Hepatocyte (in vitro differentiated cells): ENCODE measurements at places on chromosomes 6 and 20. TPM values are rescaled to one million over a fixed set of nuclear protein-coding genes. Genes with fewer than 3 reads are reported as not detected.

CLIC5 gene
- total RNA-seq: 12.1 and 12.9 TPM in 2 replicates

C6orf118 gene
- not detected in 2 replicates for total RNA-seq

DNA sequence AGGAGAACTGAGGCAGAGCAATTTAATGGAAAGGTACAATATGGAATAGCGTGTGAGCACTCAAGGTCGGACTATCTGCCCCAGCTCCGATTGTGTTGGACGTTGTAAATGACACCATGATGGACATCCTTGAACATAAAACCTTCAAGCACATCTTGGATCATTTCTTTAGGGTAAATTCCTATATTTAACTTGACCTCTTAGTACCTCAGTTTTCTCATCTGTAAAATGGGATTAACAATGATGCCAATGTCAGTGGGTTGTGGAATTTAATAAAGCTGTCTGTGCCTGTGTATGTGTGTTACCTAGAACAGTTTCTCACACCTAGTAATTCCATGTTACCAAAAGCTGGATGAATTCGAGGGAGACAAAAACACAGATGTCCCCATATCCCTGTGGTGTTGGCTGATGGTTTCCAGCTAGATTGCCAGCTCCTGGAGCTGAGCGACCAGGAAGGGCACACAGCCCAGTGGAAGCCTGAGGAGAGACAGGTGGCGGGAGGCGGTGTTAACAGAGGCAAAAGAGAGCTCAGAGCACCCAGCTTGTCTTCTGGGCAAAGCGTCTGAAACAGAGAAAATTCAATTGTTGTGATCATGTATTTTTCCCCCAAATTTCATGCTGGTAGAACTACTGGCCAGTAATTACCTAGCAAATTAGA lies 32.6 kb downstream of the MDFI start:
- no peak for DNase-seq

WFDC10B gene
- total RNA-seq: 2.6 TPM in 1 of 2 replicates, not detected in the other

- no peak for DNase-seq
Measured at GRCh38 chr6:13454286-13455221, 32.8 kb downstream of the GFOD1 start.

LTA gene
- total RNA-seq: not detected in 2 replicates

SPATA25 gene
- total RNA-seq: 5.6 TPM in 1 of 2 replicates, not detected in the other

GRCh38 chr6:53805725-53806124 lies 10.9 kb downstream of the LRRC1 start:
- DNase-seq: no peak

- no peak for DNase-seq
Measured at GRCh38 chr6:164230259-164230658, 815.7 kb downstream of the QKI start.

LAMP5 gene
- total RNA-seq: 0.12 and 0.47 TPM in 2 replicates

- no peak for DNase-seq
Measured at GRCh38 chr6:22821664-22822320, 252.4 kb downstream of the HDGFL1 start.

GRCh38 chr20:48550814-48551213 lies 277.0 kb downstream of the PREX1 start:
- DNase-seq: no peak

SEC63 gene
- total RNA-seq: 36.6 and 40.0 TPM in 2 replicates

GRCh38 chr6:153858529-153858928 lies 180.5 kb upstream of the OPRM1 start:
- no peak for DNase-seq

OR2H1 gene
- not detected in 2 replicates for total RNA-seq

TNF gene
- total RNA-seq: 0.63 TPM in 1 of 2 replicates, not detected in the other

GRCh38 chr6:56407883-56408410 lies 160.6 kb upstream of the COL21A1 start:
- DNase-seq: no peak

WFDC5 gene
- 0.47 TPM in 1 of 2 replicates, not detected in the other for total RNA-seq

DNA sequence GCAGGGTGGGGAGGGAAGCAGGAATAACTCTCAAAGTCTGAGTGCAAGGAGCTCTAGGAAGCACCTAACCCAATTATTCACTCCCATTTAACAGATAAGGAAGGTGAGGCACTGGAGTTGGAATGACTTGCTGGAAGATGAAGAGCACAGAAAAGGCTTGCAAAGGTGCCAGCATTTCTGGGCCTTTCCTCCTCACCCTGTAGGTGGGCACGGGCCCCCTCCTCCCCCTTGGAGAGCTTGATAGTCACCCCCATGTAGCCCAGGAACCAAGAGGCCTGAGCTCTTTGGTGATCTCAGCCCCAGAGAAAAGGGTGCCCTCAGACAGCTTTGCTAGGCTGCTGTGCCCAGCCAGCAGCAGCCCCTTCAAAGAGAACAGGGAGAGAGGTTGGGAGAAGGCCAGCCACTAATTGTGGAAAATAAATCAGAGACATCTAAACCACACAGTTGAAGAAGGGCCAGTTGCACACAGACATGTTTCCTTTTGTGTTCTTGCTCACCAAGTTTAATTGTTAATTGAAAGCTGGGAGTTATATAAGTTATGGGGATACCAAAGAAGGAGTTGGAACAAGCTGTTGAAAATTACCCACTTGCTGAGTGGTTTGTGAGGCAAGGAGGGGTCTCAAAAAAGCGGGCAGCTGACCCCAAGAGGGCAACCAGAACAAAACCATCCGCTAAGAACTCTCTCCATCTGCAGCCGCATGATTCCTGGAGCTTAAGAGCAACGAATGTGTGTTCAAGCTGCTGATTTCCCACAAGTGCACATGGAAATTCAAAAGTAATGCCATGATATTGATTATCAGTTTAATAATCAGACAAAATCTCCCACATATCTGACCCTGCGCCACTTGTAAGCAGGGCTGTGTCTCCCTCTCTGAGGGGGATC lies 77.0 kb downstream of the MRPL14 start:
- no peak for DNase-seq

DNA sequence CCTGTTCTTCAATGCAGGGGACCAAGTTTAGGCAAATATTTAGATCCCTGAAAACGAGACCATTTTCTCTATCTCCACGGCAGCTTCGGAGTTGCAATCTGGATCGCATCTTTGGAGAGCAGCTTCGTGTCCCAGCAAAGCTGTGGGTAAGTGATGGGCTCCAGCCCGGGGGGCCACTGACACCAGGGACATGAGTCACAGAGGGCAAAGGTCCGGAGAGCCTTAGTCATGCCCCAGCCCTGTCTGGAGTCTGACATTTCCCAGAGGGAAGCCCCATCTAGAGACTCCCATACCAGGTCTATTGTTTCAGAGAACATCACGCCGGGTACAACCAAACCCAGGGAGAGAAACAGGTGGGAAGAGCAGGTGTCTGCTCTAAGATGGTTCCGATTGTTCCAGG lies 95.9 kb downstream of the NFATC2 start:
- DNase-seq: peak; percentile 67

SAMD10 gene
- 1.1 and 1.6 TPM in 2 replicates for total RNA-seq

JAG1 gene
- total RNA-seq: 51.5 and 52.6 TPM in 2 replicates

BTNL2 gene
- total RNA-seq: not detected in 2 replicates
